ENCODE measurements at places on chromosomes 4 and X.

GRCh38 chr4:152666946-152667345 is 12.9 kb downstream of the TMEM154 start:
- DNase-seq: no peak

DNA sequence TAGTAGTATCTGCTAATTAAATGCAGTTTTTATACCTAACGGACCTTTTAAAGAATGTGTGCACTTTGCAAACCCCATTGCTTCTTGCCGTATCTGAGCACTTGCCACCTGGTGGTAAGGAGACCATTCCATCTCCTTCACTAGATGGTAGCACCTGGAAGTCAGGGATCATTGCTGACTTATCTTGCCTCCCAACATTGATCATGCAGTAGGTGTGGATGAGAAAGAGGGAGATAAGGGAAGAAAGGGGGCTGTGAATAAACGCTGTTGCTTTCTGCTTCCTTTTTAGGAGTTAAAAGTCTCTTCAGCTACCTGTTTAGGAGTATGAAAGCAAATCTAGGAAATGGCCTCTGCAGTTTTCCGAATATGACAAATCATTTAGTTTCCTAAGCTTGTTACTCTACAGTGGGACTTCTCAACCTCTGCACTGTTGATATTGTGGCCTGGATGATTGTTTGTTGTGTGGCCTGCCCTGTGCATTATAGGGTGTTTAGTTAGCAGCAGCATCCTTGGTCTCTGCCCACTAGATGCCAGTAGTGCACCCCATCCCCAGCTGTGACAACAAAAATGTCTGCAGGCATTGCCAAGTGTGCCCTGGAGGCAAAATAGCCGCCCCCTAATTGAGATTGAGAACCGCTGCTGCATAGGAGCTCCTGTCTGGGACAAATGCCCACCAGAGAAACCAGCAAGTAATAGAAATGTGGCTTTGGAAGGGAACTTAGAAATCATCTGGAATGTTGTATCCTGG is 38.8 kb downstream of the GAB1 start:
- peak; percentile 62 for DNase-seq

DNA sequence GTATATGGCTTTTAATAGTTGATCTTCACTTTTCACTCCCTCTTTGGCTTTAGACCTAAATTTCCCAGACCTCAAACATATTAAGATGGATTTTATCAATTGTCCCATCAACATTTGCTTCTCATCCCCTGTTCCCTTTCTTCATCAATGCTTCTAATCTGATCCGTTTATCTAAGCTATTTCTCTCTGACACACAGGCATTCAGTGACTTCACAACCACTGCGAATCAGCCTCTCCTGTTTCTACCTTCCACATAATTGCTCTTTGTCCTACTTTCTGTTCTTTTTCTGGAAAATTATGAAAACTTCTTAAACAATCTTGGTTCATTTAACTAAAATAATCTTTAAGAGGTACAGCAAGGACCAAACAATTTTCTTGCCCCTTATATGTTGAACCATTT is 115.2 kb downstream of the GLRA3 start:
- DNase-seq: no peak

- no peak for DNase-seq
Measured at GRCh38 chrX:50721764-50722521, 92.1 kb downstream of the SHROOM4 start.

GRCh38 chr4:25628451-25628850 is 27.2 kb upstream of the SLC34A2 start:
- no peak for DNase-seq

DNA sequence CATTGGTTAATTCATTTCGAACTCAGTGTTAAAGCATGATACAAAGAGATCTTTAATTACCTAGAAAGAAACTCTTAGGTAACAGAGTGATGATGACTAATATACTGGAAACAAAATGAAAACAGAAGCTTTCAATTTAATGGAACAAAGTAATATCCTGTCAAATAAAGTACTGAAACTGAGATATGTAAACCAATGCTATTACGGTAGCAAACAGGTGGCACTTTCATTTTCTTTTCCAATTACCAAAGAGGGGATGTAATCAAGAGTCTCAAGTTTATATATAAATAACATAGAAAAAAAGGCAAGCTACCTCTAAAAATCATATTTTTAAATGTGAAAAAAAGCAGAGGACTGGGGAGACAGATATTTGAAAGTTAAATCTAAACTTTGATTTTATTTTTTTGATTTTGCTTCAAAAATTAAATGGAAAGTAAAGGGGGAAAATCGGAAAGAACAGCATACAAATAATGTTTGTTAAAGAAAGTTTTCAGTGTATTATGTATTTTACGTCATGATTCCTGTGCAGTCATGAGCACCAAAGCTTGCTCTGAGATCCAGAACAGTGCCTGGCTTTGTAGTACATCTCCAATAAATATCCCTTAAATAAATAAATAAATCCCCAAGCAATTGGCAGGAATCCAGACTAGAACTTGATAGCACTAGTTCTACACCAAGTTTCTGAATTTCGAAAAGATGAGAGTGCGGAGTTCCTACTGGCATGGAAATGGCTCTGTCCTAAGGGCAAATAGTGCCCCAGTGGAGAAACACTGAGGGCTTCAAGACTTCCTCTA is 25.0 kb upstream of the RAPGEF2 start:
- peak; percentile 70 for DNase-seq

- no peak for DNase-seq
Measured at GRCh38 chrX:31314921-31315320, 243.1 kb upstream of the FTHL17 start.

- DNase-seq: no peak
Measured at GRCh38 chr4:74391346-74391745, 26.4 kb downstream of the EREG start.

- DNase-seq: peak; percentile 2
Measured at GRCh38 chrX:84729809-84730208, 227.6 kb upstream of the HDX start.

GRCh38 chr4:152458801-152459302 is 77.0 kb downstream of the FBXW7 start:
- no peak for DNase-seq

DNA sequence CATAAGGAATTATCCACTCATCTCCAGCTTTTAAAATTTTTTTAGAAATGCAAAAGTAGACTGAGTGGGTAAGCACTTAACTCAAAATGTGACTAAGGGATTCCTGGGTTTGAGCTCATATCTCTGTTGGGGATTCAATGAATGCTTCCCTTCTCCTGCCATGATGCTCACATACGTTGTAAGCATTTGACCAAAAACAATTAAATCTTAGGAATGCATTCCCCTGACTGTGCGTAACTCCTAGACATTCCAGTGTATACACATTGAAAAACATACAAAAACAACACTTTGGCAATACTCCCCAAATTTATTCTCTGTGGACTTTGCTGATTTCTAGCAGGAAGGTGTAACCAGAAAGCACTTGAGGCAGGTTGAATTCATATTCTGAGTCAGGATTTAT is 29.8 kb downstream of the SPANXA2 start:
- no peak for DNase-seq

GRCh38 chr4:80091184-80091583 is 18.2 kb upstream of the ANTXR2 start:
- no peak for DNase-seq

DNA sequence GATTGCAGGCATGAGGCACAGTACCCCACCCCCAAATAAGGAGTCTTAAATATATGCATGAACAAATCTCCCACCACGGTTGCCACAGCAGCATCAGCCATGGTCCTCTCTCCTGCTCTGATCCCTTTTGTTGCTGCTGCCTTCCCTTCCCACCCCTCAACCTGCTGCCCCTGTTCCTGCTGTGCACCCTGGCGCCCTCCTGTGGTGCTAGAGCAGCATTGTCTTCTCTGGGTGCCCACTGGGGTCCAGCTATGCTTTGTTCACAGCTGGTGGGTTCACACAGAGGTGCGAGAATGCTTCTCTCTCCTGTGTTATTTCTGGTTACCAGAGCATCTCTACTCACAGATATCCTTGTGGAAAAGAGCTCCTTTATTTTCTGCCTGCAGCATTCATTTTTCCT is 116.2 kb downstream of the GATB start:
- DNase-seq: no peak

DNA sequence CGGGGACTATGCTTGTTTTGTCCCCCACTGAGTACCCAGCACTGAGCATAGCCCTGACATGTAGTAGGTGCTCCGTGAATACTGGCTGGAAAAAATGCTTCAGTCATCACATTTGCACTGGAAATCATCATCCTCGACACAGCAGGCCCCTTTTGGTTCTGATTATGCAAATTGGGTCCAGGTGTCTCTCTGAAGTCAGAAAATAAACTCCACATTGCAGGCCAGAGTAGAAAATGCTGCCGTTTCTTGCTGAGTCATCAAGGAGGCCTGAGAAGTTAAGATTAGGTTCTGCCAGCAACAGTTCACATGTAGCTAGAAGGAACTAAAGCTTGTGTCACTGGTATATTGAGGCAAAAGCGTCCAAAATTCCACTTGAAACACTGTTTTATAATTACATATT is 15.0 kb upstream of the STK32B start:
- peak; percentile 83 for DNase-seq

GRCh38 chr4:29046781-29047180 is 1673.4 kb upstream of the PCDH7 start:
- DNase-seq: no peak

DNA sequence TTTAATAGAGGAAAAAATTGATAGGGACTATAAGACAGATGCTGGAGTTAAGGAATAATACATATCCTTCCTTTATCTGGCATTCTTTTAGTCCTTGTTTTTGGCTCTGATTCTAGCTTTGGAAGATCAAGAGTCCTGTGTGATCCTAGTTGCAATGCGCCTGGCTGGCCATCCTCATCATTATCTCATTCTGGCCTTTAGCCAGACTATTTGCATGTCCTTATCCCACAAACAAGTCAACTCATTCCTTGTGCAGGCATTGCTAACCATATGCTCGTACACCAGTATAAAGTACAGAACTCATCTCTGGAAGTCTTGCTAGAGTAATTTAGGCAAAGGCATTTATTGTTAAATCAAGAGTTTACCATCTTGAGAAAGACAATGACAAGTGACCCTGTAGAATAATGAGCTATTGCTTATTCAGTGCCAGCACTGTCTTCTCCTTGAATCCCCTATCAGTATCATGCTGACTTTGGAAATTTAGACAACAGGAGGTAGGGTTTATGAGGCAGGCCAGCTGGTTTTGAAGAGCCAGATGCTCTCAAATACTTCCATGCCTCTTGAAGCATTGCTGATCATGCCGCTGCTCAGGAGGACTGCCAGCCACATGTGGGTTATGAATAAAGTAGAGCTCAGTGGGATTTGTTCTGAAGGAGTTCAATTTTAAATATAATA is 1730.3 kb upstream of the TENM3 start:
- DNase-seq: no peak

GRCh38 chr4:142443469-142443868 is 402.6 kb downstream of the INPP4B start:
- no peak for DNase-seq
